ENCODE measurements at places on chromosomes 6 and 20.

DNA sequence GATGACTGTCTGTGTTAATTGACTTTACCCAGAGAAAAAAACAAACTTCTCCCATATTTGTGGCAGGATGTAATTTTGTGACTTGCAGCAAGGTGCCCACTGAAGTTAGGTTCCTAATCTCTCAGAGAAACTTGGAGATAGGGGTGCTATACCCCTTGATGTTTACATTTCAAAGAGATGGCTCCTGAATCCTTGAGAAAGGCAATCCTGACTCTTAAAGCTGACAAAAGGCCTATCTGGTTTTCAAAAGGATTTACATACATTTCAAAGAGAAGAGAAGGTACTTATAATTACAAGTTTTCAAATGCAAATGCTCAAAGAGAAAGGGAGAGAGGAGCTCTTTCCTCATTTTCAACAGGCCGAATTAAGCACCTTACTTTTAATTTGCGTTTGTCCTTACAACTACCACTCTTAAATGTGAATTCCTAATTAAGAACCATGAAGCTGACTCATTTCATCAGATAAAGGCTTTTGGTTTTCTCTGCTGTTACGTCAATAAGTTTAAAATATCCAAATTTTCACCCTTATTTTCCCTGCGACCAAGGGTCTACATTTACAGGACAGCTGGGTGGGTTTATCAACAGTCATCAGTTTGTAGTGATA lies 711.8 kb upstream of the MAP3K7 start:
- no peak for DNase-seq

GRCh38 chr20:57653910-57654309 lies 33.7 kb upstream of the ZBP1 start:
- DNase-seq: no peak

DNA sequence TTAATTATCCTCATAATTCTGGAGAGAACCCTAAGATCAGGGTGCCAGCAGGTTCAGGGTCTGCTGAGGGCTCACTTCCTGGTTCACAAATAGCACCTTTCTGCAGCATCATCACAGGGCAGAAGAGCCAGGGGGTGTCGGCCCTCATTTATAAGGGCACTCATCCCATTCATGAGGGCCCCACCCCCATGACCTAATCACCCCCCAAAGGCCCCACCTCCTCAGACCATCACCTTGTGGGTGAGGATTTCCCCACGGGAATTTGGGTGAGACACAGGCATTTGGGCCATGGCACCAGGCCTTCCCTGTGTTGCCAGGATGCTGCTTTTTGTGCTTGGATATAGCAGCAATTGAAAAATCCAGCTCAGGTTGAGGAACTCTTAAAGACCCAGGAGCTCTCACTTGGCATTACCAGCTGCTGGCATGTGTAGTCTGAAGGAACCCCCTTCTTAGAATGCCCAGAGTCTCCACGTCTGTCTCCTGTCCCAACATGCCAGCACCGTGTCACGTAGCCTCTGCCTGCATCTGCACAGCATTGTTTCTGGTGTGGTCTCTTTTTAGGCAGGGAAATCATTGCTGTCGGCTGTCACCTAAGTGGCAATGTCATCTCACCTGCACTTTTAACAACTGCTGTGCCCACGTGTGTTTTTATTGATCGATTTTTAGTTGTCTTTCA lies 71.5 kb downstream of the RPP40 start:
- no peak for DNase-seq

- DNase-seq: no peak
Measured at GRCh38 chr20:55135923-55136322, 660.5 kb downstream of the DOK5 start.

GRCh38 chr6:25535632-25536225 lies 116.3 kb upstream of the SCGN start:
- DNase-seq: no peak

GRCh38 chr6:48429610-48430009 lies 318.6 kb upstream of the PTCHD4 start:
- DNase-seq: no peak

GRCh38 chr6:45633272-45633908 lies 255.7 kb upstream of the SUPT3H start:
- DNase-seq: no peak

- no peak for DNase-seq
Measured at GRCh38 chr6:167819576-167819975, 7.1 kb upstream of the AFDN start.

DNA sequence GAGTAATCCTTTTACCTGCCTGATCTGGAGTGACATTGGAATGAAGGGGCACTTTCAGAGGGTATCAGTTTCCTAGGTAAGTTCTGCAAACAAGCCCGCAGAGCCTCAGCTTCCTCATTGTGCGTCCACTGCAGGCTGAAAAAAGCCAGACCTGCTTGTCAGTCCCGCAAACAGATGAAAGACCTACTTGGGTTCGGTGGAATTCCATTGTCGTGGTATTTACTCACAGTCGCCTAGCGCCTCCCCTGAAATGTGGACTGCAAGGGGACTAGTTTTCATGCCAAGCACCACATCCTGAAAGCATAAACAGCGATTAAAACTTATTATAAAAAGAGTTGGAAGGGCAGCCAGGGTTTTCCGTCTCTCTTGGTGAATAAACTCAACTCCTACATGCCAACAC lies 121.5 kb downstream of the PAX1 start:
- DNase-seq: no peak

- DNase-seq: no peak
Measured at GRCh38 chr20:37954626-37955025, 51.7 kb downstream of the VSTM2L start.

- no peak for DNase-seq
Measured at GRCh38 chr6:164258421-164258820, 843.9 kb downstream of the QKI start.

DNA sequence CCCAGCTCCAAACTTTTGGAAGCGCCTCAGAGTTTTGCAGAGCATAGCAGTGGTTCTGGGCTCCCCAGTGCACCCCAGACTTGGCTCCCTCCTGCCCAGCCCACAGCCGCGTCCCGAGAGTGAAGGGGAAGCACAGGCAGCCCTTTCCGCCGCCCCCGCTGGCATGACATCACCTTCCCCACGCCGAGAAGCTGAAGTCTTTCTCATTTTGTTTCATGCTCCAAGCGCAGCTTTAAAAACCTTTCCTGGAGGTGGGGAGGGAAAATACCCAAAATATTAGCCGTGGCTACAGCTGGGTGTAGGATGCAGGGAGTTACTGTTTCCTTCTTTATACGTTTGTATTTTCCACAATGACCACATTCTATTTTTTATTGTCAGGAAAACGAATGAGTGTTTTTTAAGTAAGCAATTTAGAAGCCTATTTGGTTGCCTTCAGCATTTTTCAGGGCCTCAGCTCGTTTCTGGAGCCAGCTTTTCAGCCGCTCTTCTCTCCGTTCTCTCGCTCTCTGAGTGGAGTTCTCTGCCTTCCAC lies 72.9 kb downstream of the SNX5 start:
- DNase-seq: no peak

- no peak for DNase-seq
Measured at GRCh38 chr6:19831358-19831757, 5.8 kb upstream of the ID4 start.

- DNase-seq: no peak
Measured at GRCh38 chr6:133313068-133313467, 71.9 kb downstream of the EYA4 start.

Data from H4 (cell line).